ENCODE measurements at places on chromosomes 5 and 9. TPM values are rescaled to one million over a fixed set of nuclear protein-coding genes. Genes with fewer than 3 reads are reported as not detected.

Gene ROR2
- 1.6 TPM for total RNA-seq

Gene PDE6A
- total RNA-seq: not detected

Gene CCDC183
- 0.52 TPM for total RNA-seq

Gene AK8
- not detected for total RNA-seq

Gene ITK
- 251 TPM for total RNA-seq

Gene DOCK8
- total RNA-seq: 122 TPM

Gene PIP5KL1
- 1.1 TPM for total RNA-seq

Gene ARHGEF28
- 0.03 TPM for total RNA-seq
